ENCODE measurements at places on chromosomes 6 and 20.

DNA sequence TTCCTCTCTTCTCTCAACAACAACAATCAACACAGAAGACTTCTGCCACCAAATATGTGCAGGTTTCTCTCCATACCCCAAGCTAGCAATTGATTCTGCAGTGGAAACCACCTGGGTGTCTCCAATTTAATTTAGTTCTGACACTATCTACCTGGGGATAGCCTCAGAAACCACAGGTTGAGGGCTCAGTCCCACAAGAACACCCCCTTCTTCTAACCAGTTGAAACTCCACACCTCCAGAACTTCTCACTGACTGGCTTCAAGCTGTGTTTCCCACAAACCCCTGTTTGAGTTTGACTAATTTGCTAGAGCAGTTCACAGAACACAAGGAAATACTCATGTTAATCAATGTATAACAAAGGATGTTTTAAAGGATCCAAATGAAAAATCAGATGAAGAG lies 52.5 kb upstream of the SPTLC3 start:
- no peak for DNase-seq

- DNase-seq: no peak
These were observed 4.4 kb downstream of the TFAP2A start for GRCh38 chr6:10410207-10411050.

DNA sequence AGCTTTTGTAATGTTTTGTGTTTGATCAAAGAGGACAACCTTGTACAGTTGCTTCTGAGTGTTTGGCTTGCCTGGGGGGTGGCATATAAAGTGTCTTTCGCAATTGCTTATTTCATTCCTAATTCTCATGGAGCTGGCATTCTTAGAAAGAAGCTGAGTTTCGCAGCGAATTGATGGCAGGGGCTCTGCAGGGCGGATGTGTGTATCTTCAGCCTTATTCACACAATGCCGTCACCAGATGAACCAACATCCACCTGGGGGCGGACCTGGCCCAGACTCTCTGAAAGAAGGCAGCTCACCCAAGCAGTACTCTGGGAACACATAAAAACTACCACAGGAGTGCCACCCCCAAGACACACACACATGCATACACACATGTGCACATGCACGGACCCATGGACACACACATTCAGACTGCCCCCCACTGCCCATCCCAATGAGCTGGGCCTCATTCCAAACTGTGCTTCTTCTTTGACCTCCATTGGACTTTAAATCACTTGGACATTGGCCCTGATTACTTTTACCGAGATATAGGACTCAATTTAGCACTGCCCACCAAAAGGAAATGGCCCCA lies 55.4 kb upstream of the FOXQ1 start:
- DNase-seq: no peak

GRCh38 chr6:108945681-108946159 lies 97.5 kb downstream of the ARMC2 start:
- no peak for DNase-seq

DNA sequence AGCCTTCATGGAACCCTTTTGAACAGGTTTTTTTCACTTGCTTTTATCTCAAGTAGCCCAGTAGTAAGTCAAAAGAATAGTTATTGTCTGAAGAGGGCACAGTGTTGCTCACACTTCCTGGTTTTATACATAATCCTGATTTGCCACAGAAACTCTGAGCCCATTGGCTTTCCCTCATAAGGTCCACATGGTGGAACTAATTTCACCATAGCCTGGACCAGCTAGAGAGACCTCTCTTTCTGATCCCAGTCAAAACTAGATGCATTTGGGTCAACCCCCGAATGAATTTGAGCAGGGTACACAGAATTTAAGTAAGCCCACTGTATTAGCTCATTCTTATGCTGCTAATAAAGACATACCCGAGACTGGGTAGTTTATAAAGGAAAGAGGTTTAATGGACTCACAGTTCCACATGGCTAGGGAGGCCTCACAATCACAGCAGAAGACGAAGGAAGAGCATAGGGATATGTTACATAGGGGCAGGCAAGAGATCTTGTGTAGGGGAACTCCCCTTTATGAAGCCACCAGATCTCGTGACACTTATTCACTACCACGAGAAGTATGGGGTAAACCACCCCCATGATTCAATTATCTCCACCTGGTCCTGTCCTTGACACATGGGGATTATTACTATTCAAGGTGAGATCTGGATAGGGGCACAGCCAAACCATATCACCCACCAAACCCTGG lies 6.2 kb downstream of the RWDD2A start:
- DNase-seq: no peak

GRCh38 chr20:20501128-20501527 lies 133.2 kb downstream of the INSM1 start:
- no peak for DNase-seq

- DNase-seq: no peak
These were observed 17.4 kb upstream of the PBOV1 start for GRCh38 chr6:138235693-138236092.

DNA sequence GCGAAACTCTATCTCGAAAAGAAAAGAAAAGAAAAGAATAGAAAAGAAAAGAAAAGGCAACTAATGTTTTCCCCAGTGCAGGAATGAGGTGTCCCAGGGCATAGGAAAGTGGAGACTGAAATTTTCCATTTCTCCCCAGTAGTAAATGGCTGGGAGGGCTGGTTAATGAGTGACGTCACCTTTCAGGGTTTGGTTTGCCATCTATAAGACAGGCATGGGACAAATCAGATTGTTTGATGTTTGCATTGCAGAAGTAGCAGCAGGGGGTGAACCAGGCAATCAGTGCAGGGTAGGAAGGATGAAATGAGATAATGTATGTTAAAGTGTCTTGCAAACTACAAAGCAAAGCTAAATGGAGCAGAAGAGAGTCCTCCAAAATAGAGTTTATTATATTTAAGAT lies 533.4 kb downstream of the PKHD1 start:
- no peak for DNase-seq

- DNase-seq: no peak
These were observed 16.5 kb upstream of the LIN28B start for GRCh38 chr6:104940238-104940892.

DNA sequence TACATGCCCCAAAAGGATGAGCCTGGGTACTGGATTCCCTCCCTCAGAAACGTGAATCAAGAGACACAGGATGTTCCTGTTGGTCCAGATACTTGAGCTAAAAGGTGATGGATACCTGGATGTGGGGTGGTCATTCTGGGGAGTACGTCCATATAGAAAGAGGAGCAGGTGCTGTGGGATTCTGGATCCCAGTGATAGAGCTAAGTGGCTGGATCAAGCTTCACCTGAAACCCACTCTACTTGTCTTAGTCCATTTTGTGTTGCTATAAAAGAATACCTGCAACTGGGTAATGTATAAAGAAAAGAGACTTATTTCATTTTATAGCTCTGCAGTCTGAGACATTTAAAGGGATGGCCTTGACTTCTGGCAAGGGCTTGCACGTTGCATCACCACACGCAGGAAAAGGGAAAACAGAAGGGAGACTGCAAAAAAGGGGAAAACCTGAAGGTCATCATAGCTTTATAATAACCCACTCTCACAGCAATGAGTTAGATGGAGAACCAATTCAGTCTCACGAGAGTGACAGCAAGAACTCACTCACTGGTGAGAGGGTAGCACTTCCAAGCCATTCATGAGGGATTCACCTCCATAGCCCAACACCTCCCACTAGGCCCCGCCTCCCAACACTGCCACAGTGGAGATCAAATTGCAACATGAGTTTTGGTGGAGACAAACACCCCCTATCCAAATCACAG lies 31.2 kb downstream of the RIPOR3 start:
- no peak for DNase-seq

DNA sequence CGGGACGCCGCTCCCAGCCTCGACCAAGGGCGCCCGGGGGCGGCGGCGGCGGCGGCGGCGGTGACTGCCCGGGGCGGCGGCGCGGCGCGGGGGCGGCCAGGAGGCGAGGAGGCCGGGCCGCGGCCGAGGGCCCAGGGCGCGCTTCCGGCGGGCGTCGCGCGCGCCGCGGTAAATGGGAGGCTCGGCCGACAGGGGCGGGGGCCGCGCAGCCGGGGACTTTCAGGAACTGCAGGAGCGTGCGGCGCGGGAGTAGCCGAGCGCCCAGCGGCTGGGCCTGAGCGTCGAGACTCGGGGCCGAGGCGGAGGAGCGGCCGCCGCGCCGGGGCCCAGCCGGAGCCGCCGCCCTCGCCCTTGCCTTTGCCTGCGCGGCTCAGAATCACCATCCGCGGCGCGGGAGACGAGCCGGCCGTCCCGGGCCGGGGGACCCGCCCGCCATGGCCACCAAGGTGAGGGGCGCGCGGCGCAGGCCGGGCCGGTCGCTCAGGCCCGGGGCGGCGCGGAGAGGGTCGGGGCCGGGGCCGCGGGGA lies at the start of gene SNX9:
TSS of gene SNX9 (plus strand) at position 246 of the 527 bp plus-strand sequence. CDS start at position 435, 189 bp downstream.
- no peak for DNase-seq

- no peak for DNase-seq
These were observed 30.2 kb downstream of the TMX4 start for GRCh38 chr20:7989379-7989778.

DNA sequence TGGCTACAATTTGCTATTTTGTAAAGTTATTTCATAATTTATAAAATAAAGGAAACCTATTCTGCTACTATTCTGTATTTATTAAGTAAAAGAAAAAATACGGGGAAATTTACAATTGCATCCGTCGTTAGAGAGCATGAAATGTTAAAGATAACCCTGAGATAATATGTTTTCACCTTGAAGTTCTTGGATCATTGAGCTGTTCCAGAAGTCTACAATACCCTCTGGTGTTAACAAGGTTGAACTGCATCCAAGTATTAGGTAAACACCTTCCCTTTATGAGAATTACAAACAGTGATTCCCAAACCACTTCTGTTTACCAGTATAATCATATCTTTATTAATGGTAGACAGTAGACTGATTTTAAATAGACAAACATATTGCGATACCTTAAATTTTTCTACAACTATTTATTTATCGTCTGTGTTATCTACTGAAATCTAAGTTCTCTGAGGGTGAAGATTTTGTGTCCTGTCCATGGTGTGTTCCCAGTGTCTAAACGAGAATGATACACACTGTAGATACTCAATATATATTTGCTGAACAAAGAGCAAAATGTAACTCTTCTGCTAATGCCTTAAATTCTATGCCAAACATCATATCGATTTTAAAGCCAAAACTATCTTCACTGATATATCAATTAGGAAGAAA lies 28.2 kb downstream of the TBC1D32 start:
- no peak for DNase-seq

GRCh38 chr6:89485320-89485719 lies 52.4 kb downstream of the ANKRD6 start:
- DNase-seq: no peak

DNA sequence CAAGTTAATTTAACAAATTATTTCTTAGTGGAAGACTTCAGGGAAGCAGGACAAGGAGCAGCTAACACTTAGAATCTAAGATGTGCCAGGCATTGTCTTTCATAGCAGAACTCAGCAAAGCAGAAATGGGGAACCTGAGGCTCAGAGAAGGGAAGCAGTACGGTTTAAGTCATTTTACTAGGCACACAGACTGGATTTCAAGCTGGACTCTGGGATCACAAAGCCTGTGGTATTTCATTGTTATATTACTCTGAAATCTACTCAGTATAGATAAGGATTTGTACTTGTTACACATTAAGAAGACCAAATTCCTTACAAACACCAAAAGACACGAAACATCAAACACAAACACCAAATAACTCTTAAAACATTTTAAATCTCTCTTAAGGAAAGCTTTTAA lies 199.6 kb downstream of the ISM1 start:
- no peak for DNase-seq

GRCh38 chr6:52538901-52539354 lies 37.9 kb downstream of the TRAM2 start:
- no peak for DNase-seq

- no peak for DNase-seq
These were observed 13.8 kb downstream of the MMP24 start for GRCh38 chr20:35240083-35240810.

DNA sequence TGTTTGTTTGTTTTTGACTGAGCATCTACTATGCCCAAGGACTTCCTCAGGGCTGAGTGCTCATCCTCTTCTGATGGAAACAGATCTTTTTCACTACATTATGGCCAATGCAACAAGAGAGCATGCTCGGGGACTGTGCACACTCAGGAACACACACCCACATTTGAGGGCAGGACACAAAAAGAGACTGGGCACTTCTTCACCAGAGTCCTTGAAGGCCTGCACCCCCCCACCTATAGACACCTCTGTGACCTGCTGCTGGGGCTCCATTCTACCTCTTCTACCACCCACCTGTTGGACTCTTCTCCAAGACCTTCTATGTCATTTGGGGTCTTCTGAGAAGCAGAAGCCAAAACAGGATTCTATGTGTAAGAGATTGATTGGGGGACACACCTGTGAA lies 9.2 kb upstream of the MAFB start:
- no peak for DNase-seq

- no peak for DNase-seq
These were observed 72.3 kb upstream of the DST start for GRCh38 chr6:56714982-56715456.

DNA sequence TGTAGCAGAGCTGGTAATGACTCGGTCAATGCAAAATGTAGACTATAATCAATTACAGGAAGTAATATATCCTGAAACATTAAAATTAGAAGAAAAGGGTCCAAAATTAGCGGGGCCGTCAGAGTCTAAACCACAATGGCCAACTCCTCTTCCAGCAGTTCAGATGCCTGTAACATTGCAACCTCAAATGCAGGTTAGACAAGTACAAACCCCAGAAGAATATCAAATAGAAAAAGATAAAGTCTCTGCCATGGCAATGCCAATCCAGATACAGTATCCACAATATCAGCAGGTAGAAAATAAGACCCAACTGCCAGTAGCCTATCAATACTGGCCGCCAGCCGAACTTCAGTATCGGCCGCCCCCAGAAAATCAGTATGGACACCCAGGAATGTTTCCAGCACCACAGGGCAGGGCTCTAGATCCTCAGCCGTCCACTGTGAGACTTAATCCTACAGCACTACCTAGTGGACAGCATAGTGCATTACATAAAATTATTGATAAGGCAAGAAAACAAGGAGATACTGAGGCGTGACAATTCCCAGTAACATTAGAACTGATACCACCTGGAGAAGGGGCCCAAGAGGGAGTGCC lies 158.4 kb downstream of the GPX5 start:
- no peak for DNase-seq

- no peak for DNase-seq
These were observed 68.3 kb downstream of the NOL4L start for GRCh38 chr20:32516583-32517517.

- no peak for DNase-seq
These were observed 23.9 kb downstream of the ILRUN start for GRCh38 chr6:34672657-34673043.

DNA sequence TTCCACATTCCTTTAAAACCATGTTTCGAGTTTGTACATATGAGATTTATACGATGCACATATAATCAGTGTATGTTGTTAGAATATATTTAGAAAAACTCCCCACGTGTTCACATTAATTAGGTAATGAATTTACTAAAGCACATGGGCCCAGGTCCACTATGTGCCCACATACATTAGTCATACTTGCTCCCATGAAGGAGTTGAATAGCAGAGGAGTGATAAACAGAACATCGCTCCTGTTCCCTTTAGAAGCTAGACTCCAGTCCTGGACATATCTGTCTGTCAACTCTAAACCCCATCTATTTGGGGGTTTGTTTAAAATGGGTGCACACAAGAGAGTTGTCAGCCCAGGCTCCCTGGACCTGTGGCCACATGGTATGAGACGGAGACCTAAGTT lies 108.1 kb upstream of the TIAM2 start:
- no peak for DNase-seq
